Breast epithelium (tissue), 4 donors: ENCODE measurements at places on chromosomes 5 and 9. TPM values are rescaled to one million over a fixed set of nuclear protein-coding genes. Genes with fewer than 3 reads are reported as not detected.
A peak's percentile ranks its signal among the peaks of the same experiment; 100 is the strongest.

DNA sequence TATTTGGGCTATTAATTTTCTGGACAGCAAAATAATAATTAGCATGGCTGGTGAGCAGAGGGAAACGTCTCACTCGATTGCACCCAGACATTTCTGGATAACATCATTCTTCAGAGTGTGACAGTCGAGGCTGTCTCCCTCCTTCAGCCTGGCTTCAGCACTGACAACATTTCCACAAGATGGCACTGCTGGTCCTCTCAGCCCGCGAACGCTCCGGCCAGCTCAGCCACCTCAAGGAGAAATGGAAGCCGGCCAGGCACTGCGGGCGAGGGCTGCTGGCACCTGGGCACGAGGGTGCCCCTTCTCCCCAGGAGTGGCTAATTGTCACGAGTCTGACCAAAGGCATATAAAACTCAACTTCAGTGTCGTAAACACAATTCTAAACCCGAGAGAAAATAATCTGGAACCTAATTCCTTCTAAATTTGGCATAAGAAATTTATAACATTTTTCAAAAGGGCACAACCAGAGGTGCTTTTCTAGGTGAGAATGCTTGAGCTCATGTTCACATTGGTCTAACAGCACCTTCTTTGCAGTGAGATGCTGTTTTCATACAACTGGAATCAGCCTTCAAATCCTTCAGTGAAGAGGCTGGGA is 65.9 kb downstream of the DAP start:
- DNase-seq = peak; percentile 80
- no peaks in the 10 kb centered on the region for H3K36me3 ChIP-seq
- H3K4me1 ChIP-seq = no peaks in the 10 kb centered on the region
- H3K4me3 ChIP-seq = no peak overlapping the region
- no peaks in the 10 kb centered on the region for H3K27me3 ChIP-seq

- no peaks in the 10 kb centered on the region for H3K4me1 ChIP-seq
- no peak overlapping the region for H3K27ac ChIP-seq
- no peaks in the 10 kb centered on the region for H3K36me3 ChIP-seq
- H3K4me3 ChIP-seq = no peak overlapping the region
Observed at GRCh38 chr9:98834386-98834785, 26.9 kb downstream of the GALNT12 start.

DNA sequence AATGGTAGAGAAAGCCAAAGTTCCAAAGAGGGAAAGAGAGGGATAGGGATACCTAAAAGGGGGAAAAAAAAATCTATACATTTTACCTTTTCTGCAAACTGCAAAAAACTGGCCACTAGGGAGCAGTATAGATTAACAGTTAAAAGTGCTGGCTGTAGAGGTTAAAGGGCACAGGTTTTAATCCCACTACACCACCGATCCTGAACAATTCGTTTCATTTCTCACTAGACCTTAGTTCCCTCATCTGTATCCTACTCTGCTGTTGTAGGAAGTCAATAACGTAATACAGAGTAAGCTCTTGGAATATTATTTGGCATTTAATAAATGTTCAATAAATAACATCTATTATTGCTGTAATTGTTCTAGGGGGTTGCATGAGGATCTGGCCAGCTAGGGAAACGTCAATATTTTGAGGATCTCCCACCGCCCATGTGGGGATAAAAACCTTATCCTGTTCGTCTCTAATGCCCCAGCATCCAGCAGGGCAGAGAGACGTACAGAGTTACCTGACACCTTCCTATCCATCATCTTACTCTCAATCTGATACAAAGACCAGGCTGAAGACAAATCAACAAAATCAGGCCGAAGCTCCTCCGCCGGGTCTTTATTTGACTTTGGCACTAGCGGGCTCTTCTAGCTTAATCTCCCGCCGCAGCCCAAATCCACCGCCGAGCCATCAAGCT is 757 bp downstream of the CDC26 start:
- no peaks in the 10 kb centered on the region for H3K36me3 ChIP-seq
- H3K27me3 ChIP-seq = no peaks in the 10 kb centered on the region
- no peak for DNase-seq
- H3K4me1 ChIP-seq = no peaks in the 10 kb centered on the region
- H3K4me3 ChIP-seq = peak overlapping the region; percentile 78
- peak overlapping the region; percentile 96 for H3K27ac ChIP-seq

GRCh38 chr5:67900514-67900913 is 315.0 kb upstream of the PIK3R1 start:
- no peaks in the 10 kb centered on the region for H3K27me3 ChIP-seq
- H3K4me1 ChIP-seq = no peaks in the 10 kb centered on the region
- no peaks in the 10 kb centered on the region for H3K36me3 ChIP-seq
- DNase-seq = no peak

Gene SH3RF2
- 9.4 TPM for total RNA-seq

- DNase-seq = no peak
- no peaks in the 10 kb centered on the region for H3K36me3 ChIP-seq
- H3K27me3 ChIP-seq = no peaks in the 10 kb centered on the region
Observed at GRCh38 chr9:4095484-4095883, 204.4 kb downstream of the GLIS3 start.

- no peaks in the 10 kb centered on the region for H3K36me3 ChIP-seq
- H3K27ac ChIP-seq = no peak overlapping the region
- H3K4me1 ChIP-seq = no peaks in the 10 kb centered on the region
- no peaks in the 10 kb centered on the region for H3K27me3 ChIP-seq
- no peak overlapping the region for H3K4me3 ChIP-seq
Observed at GRCh38 chr5:34059977-34060376, 17.0 kb upstream of the C1QTNF3 start.

DNA sequence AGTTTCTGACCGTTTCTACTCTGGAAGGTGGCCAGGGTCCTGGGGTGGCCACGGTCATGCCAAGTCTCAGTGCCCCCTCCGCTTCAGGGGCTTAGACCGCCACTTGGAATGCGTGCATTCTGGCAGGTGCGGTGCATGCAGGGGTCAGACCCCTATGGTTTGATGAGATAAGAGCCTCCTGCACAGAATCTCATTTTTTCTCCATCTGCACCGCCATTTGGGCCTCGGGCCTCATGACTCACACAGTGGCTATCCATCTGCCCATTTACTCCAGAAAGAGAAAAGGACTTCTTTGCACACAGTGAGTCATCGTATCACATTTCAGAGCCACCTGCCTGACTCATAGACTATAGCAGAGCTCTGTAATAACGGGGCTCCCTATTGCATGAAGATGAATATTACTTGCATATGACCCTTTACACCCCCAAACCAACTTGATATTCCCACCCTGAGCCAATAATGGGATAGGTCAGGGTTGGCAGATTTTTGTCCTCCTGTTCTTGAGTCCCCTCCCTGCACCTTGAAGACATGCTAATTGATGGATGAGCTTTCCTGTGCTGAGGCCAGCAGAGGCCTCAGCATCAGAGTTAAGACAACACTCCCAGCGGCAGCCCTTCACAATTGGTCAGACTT is 157.4 kb downstream of the NR3C1 start:
- no peak for DNase-seq
- H3K27ac ChIP-seq = no peak overlapping the region
- no peaks in the 10 kb centered on the region for H3K36me3 ChIP-seq

Gene ST6GALNAC6
- 103 TPM for total RNA-seq

DNA sequence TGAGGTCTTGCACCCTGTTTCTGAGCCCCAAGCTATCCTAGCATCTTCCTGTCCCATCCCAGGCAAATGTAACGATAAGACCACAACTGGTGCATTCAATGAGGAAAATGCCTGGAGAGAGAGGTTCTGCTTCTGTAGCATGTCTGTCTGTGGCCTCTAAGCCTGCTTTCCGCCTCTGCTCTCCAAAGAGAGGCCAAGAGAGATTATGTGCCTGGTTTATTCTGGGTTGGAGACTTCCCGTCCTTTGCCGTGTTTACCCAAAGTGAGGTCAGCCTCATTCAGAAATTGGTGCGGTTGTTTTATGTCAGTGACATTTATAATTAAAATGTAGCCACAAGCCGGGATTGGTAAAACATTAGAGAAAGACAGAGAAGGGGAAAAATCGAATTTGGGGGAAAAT is 77.8 kb downstream of the FGF1 start:
- no peak overlapping the region for H3K4me3 ChIP-seq
- H3K4me1 ChIP-seq = no peaks in the 10 kb centered on the region
- H3K27ac ChIP-seq = no peak overlapping the region
- DNase-seq = no peak
- H3K27me3 ChIP-seq = no peaks in the 10 kb centered on the region
- H3K36me3 ChIP-seq = no peaks in the 10 kb centered on the region

DNA sequence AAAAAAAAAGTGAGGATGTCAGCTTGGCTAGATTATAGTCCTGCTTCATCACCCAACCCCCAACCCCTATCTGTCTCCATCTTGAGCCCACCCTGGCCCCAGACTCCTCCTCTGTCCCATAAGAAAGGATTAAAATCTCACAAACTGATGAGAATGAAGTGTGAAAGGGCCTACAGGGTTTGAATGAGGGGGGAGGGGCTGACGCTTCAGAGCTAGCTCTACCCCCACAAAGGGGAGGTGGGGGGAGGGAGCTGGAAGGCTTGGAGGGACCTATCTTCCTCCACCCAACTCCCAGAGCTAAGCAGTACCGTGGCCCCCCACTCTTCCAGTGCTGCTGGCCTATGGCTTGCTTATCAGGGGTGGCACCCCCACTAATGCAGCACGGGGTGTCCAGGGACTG is 43.7 kb upstream of the HAND1 start:
- DNase-seq = no peak
- H3K27ac ChIP-seq = no peak overlapping the region
- H3K4me3 ChIP-seq = no peak overlapping the region
- no peaks in the 10 kb centered on the region for H3K4me1 ChIP-seq
- no peaks in the 10 kb centered on the region for H3K36me3 ChIP-seq

Gene MARCOL
- not detected for total RNA-seq

DNA sequence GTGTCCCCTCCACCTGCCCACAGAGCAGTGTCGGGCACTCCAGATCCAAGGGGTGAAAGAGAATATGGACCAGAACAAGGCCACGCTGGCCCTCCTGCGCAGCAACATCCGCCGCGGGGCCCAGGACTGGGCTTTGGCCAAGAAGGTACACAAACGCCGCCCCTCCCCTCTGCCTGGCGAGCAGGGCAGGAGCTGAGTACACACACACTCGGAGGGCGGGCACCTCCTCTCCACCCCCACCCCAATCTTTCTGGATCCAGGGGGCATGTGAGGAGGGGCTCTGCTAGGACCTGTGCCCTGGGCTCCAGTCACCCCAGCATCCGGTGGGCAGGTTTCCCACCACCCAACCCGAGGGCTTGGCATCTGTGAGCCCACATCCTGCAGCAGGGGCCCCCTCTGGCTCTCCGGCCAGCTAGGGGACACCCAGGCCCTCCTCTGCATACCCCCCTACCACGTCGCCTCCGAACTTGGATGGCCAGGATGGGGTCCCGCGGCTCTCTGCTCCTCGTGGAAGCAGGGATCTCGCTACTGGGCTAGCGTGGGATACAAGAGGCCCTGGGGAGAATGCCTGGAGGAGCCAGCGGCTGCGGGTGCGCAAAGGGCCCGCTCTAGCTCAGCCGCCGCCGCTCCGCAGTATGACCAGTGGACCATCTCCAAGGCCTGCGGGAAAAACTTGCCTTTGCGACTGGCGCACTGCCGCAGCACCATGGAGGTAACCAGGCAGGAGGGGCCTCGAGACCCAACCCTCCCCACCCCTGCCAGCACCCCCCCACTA is 3.1 kb downstream of the CCDC183 start:
- no peaks in the 10 kb centered on the region for H3K27me3 ChIP-seq
- H3K4me1 ChIP-seq = peaks cover 18% of the 10 kb centered on the region
- DNase-seq = peak; percentile 84
- H3K36me3 ChIP-seq = no peaks in the 10 kb centered on the region
- H3K27ac ChIP-seq = peak overlapping the region; percentile 23
- peak overlapping the region; percentile 53 for H3K4me3 ChIP-seq

DNA sequence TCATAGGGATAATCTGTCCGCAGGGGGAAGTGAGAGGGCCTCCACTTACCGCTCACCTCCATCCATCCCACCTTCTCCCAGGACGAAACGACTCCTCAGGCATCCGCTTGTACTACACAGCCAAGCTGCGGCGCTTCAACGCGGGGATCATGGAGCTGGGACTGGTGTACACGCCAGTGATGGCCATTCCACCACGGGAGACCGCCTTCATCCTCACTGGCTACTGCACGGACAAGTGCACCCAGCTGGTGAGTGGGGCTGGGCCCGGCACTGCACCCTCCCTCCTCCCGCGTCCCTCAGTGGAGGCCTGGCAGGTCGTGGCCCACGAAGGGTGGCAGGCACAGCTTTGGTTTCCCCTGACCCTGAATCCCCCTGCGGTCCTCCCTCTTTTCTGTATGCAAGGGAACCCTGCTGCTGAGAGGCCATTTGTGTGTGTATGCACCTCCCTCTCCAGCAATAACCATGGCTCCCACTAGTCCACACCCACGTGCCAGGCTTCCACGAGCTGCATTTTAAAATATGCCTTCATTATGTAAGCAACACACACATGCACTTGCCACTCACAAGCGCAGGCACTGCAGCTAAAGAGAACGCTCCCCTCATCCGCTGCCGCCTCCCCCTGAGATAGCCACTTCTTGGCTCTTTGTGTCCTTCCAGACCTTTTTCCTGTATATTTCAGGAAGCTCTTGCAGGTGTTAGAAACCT is 11.8 kb downstream of the DBH start:
- no peaks in the 10 kb centered on the region for H3K4me1 ChIP-seq
- no peaks in the 10 kb centered on the region for H3K36me3 ChIP-seq
- no peak overlapping the region for H3K27ac ChIP-seq
- H3K27me3 ChIP-seq = no peaks in the 10 kb centered on the region

Gene PCDHGC4
- total RNA-seq = 2.6 TPM

GRCh38 chr5:179149278-179149677 is 89.1 kb downstream of the ZNF354C start:
- H3K36me3 ChIP-seq = no peaks in the 10 kb centered on the region
- H3K4me3 ChIP-seq = no peak overlapping the region
- no peaks in the 10 kb centered on the region for H3K4me1 ChIP-seq
- no peak overlapping the region for H3K27ac ChIP-seq

- H3K4me1 ChIP-seq = peaks cover 7% of the 10 kb centered on the region
- H3K36me3 ChIP-seq = no peaks in the 10 kb centered on the region
- DNase-seq = no peak
- no peaks in the 10 kb centered on the region for H3K27me3 ChIP-seq
- H3K4me3 ChIP-seq = peak overlapping the region; percentile 44
Observed at GRCh38 chr5:151699071-151699901, 12.6 kb upstream of the SPARC start.

- no peak for DNase-seq
- no peaks in the 10 kb centered on the region for H3K27me3 ChIP-seq
- no peaks in the 10 kb centered on the region for H3K36me3 ChIP-seq
- no peak overlapping the region for H3K27ac ChIP-seq
- H3K4me1 ChIP-seq = no peaks in the 10 kb centered on the region
Observed at GRCh38 chr5:113084402-113085083, 107.9 kb downstream of the DCP2 start.

- H3K4me3 ChIP-seq = no peak overlapping the region
- no peak for DNase-seq
- H3K27me3 ChIP-seq = no peaks in the 10 kb centered on the region
- no peaks in the 10 kb centered on the region for H3K36me3 ChIP-seq
- H3K4me1 ChIP-seq = no peaks in the 10 kb centered on the region
Observed at GRCh38 chr9:34671307-34671706, 8.8 kb upstream of the CCL27 start.

- H3K4me3 ChIP-seq = no peak overlapping the region
- H3K36me3 ChIP-seq = no peaks in the 10 kb centered on the region
- DNase-seq = no peak
- H3K27me3 ChIP-seq = no peaks in the 10 kb centered on the region
- H3K4me1 ChIP-seq = peaks cover 6% of the 10 kb centered on the region
Observed at GRCh38 chr9:703392-703791, 138.1 kb upstream of the DMRT1 start.
